ENCODE measurements at places on chromosomes 13 and 19.
A peak's percentile ranks its signal among the peaks of the same experiment; 100 is the strongest.

- DNase-seq: no peak
- H3K36me3 ChIP-seq: peaks cover 21% of the 10 kb centered on the region
- no peaks in the 10 kb centered on the region for H3K27me3 ChIP-seq
- H3K27ac ChIP-seq: no peak overlapping the region
- peaks cover 8% of the 10 kb centered on the region for H3K4me1 ChIP-seq
Observed at GRCh38 chr19:50005428-50005827, 19.7 kb downstream of the VRK3 start.

- H3K4me1 ChIP-seq: no peaks in the 10 kb centered on the region
- DNase-seq: no peak
- no peak overlapping the region for H3K4me3 ChIP-seq
- no peak overlapping the region for H3K27ac ChIP-seq
- H3K36me3 ChIP-seq: peaks cover 13% of the 10 kb centered on the region
Observed at GRCh38 chr19:39983695-39984300, 12.8 kb downstream of the PSMC4 start.

GRCh38 chr19:7897292-7897691, 6.4 kb upstream of the MAP2K7 start:
- no peaks in the 10 kb centered on the region for H3K4me1 ChIP-seq
- H3K4me3 ChIP-seq: no peak overlapping the region
- H3K27ac ChIP-seq: no peak overlapping the region
- no peaks in the 10 kb centered on the region for H3K27me3 ChIP-seq
- peaks cover 2% of the 10 kb centered on the region for H3K36me3 ChIP-seq

- peak; percentile 51 for DNase-seq
- no peaks in the 10 kb centered on the region for H3K27me3 ChIP-seq
- H3K36me3 ChIP-seq: peaks cover 9% of the 10 kb centered on the region
- no peak overlapping the region for H3K4me3 ChIP-seq
- H3K27ac ChIP-seq: peak overlapping the region; percentile 17
Observed at GRCh38 chr19:47157431-47158321, 27.0 kb downstream of the SAE1 start.
